ENCODE measurements at places on chromosomes 12 and 14.

- DNase-seq: no peak
Observed at GRCh38 chr12:68727776-68728175, 18.2 kb upstream of the SLC35E3 start.

DNA sequence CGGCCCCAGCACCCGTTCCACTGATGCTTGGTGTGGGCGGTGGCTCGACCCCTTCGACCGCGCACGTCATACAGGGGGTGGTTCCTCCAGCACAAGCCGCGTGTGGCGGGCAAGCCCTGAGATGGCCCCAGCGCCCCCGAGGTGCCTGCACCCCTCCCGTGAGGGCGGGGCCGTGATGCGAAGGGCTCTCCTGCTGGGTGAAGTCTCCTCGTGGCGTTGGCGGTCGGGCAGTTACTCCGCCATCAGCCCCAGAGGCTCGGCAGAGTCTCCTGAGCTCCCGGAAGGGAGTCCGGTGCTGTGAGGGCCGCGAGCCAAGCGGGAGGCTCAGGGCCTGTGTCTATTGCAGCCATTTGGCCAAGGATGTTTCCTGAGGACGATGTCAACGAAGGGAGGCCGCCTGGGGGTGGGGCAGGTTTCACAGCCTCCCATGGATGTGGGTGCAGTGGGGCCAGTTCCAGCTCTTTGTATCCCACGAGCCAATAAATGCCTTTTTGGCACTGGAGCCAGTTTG is 78.1 kb upstream of the GALNT9 start:
- DNase-seq: no peak

GRCh38 chr14:101535701-101536207 is 25.5 kb upstream of the DIO3 start:
- DNase-seq: no peak

DNA sequence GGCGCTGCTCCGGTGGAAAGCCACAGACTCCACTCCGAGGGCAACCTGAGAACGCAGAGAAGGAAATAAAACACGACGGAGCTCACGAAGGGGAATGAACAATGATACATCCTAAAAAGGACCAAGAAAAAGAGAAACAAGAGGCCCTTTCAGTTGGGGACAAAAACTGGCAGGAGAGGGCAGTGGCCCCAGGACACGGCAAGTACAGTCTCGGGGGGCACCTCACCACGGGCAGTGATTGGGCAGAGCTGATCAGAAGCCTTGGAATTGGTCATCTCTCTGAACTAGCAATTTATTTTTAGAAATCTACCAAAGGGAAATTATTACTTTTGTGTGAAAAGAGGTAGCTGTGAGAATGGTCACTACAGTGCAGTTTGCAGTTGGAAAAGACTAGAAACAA is 27.9 kb downstream of the CCDC92 start:
- no peak for DNase-seq

GRCh38 chr14:20376071-20376588 is 32.7 kb downstream of the PARP2 start:
- DNase-seq: no peak

DNA sequence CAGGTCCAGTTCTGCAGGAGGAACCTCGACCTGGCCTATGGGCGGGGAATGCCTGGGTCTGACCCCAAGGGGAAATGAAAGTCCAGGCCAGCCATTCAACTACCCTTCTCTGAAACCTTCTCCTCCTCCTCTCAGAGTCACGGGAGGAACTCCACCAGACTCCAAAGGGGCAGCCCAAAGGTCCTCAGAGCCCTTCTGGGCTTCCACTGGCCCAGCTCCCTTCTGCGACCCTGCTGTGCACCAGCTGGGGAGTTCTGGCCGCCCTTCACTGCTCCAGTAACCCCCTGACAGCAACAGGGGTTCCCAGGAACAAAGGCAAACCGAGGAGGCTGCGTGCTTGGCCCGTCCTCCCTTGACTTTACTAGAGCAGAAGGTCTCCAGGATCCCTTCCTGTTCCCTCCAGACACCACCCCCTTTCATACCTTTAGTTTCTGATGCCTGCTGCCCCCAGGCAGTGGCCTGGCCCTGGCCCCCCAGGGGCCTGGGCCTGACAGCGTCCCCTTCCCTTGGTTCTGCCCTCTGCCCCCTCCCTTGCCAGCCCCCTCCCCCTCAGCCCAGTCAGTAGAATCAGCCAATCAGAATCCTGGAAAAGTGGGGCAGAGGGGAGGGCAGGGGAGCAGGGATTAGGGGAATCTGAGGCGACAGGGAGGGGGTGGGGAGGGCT is 850 bp upstream of the ZNF385A start:
- DNase-seq: no peak

DNA sequence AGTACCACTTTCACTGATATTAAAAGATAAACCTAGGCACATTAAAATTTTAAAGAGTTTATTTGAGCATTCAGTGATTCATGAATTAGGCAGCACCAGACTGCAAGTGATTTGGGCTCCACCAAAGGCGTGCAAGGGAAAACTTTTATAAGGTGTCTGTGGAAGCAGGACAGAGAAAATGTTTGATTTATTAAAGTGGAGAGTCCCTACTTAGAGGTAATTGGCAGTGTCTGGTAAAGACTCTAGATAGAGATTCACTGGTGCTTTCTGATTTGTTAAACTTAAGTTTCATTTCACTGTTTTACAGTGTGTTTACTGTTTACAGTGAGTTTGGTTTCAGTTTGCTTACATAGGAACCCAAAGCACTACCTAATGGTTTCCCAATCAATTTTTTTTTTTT is 72.8 kb downstream of the ANKS1B start:
- DNase-seq: no peak

DNA sequence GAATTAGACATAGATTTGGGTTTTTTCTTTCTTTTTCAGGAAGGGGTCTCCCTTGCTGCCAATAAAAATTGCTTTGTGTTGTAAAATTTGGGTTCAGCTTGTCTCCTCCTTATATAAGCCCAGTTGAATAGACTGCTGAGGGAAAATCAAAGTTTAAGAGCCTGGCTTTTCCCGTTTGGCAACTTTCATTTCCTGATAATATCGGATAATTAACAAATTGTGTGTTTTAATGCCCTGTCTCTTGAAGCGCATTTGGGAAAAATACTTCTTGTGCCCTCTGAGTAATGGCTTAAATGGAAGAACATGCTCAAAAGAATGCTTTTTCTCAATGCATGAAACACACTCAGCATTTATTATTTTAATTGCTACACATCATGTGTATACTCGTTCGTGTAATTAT is 198.0 kb upstream of the DCN start:
- DNase-seq: no peak

DNA sequence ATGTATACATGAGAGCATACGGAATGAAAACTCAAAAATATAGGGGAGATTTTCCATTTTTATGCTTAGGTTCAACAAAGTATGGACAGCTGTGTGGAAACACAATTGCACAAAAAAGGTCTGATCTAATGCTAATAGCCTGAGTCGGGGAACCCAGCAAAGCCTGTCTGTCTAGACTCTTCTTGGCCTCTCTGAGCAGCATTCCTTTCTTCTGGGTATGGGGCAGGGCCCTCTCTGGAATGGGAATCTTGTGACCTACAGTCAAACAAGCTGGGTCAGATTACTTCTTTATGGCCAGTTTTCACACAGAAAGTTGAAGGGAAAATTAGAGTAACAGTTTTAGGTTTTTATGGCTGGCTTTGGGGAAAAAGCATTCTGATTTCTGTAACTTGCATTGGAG is 534.0 kb upstream of the LMO3 start:
- DNase-seq: no peak

DNA sequence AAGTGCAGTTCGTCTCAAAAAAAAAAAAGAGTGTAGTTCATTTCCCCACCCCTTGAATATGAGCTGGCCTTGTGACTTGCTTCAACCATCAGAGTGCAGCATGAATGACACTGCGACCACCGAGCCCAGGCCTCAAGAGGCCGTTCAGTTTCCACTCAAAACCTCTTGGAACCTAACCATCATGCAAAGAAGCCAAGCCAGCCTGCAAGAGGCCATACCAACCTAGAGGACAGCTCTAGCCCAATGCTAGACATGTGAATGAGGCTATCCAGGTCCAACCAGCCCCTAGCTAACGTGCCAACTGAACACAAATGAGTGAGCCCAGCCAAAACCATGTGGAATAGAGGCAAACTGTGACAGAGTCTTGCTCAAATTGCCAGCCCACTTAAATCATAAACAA is 29.7 kb downstream of the R3HDM2 start:
- DNase-seq: no peak

DNA sequence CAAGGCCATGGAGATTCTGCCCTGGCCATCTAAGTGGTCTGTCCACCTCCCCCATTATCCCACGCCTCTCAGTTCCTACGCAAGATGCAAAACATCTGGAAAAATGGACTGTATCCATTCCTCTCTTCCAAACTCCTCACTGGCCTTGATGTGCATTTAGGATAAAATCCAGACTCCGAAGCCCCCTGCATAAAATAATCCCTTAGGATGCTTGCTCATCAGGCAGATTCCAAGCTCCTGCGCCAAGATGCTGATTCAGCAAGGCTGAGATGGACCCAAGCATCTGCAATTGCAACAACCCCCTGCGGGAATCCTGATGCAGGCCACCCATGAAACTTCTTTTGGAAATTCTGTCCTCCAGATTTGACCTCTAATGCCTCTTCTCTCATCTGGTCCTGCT is 81.6 kb downstream of the SPRING1 start:
- DNase-seq: no peak

- DNase-seq: no peak
Observed at GRCh38 chr12:106021516-106021915, 117.2 kb downstream of the NUAK1 start.

- DNase-seq: no peak
Observed at GRCh38 chr12:45312012-45312411, 96.1 kb downstream of the ANO6 start.

DNA sequence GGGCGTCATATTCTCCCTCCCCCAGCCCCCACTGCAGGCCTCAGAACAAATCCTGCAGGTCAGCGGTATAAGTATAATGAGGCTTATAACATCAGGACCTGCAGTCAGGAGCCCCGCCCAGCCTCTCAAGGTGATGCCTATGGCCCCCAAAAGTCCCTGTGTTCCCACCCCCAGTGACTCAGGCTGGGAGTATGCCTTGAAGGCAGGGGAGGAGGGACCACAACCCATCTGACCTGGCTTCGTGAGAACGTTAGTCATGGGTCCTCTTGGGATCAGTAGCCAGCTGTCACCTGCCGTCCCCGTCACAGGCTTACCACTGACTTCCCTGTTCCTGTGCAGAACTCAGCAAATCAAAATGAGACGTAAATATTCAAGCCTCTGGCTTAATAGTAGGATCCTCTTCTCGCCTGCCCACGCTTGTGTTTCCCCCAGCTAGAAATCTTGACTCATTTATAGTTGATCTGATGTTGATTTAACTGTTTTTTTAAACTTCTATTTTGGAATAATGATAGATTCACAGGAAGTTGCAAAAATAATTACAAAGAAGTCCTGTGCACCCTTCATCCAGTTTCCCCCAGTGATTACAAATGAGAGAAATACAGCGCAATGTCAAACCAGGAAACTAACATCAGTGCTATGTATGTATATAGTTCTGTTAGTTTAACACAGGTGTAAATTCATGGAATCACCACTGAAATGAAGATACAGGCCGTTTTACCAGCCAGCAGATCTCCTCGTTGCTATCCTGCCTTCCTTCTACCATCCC is 107.5 kb downstream of the ADGRD1 start:
- no peak for DNase-seq

- no peak for DNase-seq
Observed at GRCh38 chr14:69676723-69677122, 65.3 kb downstream of the SUSD6 start.

DNA sequence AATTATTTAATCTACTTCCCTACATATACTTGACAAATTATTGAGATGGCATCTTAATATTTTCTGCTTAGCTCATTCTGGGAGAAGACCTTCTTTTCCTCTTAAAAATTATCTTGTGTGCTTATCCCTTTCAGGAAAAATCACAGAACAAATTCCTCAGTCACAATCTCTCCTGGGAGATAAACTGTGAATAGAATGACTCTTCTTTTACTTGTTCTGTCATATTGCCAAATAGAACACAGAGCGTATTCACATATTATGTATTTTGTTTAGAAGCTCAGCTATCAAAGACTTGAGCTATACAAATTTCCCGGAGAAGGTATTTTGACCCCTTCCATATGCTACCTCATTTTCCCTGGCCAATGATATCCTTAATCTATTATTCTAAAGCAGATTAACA is 146.7 kb downstream of the TMEM117 start:
- DNase-seq: no peak

GRCh38 chr14:101105045-101105444 is 201.5 kb upstream of the RTL1 start:
- no peak for DNase-seq

DNA sequence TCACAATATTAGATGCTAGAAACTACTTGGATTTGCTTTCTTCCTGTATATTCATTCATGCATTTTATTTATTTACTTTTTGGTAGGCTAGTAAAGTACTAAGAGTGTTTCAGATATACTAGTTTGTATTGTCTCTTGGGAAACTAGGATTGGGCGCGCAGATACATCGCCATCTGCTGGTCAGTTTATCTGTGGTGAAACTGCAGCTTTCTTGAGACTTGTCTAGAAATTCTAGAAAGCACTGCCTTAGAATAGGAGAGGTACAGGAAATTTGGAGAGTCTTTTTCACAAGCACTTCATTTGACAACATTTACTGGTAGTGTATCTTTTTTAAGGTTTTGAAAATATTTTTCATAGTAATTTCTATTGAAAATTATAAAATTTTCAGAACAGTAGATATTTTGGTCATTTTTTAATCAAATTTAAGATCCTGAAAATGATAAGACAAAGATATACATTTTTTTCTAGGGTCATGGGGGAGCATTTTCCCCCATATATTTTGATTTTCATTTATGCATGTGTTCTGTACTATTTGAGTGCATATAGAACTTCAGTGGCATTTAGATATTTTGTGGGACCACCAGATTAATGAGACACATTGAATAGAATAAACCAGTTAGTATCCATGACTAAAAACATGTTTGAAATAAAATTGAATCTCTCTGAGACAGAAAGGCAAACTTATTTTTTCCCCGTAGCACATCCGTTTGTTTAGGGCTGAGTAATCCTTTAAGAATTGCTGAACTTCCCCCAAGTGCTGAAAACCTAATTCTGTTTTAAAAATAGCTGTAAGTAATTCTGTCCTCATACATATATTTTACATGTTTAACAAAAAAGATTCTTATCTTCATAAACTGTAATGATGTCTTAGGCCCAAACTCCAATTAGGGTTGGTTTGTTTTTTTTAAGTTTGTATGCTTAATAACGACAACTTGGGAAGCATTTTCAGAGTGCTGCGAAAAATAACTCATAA is 44.5 kb downstream of the SLC38A6 start:
- peak; percentile 92 for DNase-seq

DNA sequence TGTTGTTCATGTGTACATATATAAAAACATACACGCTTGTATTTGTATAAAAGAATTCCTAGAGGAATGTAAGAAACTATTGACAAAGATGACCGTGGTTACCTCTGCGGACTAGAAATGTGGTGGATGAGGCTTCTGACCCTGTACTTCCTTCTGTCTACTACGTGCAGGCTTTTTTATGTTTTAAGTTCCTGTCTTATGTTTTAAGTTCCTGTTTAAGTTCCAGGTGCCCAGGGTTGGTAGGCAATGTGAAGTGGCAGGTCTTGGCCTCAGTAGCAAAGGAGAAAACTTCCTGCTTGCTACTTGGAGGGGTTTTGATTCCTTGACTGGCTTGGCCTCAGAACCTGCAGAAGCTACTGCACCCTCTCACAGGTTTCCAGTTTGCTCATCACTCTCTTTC is 11.6 kb downstream of the POMT2 start:
- DNase-seq: no peak

- DNase-seq: no peak
Observed at GRCh38 chr14:65070471-65070976, 31.8 kb downstream of the MAX start.

GRCh38 chr14:48129472-48129871 is 454.1 kb upstream of the MDGA2 start:
- no peak for DNase-seq
